ENCODE measurements at places on chromosomes 12 and 14. TPM values are rescaled to one million over a fixed set of nuclear protein-coding genes. Genes with fewer than 3 reads are reported as not detected.

KCNA5 gene
- not detected for polyA plus RNA-seq

- no peak for DNase-seq
Observed at GRCh38 chr12:46050805-46051204, 60.4 kb upstream of the SCAF11 start.

- DNase-seq = no peak
Observed at GRCh38 chr14:84112589-84112988, 1417.4 kb upstream of the FLRT2 start.

GRCh38 chr14:80206351-80207080 is 4.8 kb downstream of the DIO2 start:
- no peak for DNase-seq

- no peak for DNase-seq
Observed at GRCh38 chr12:112172556-112173324, 47.4 kb downstream of the TRAFD1 start.

DNA sequence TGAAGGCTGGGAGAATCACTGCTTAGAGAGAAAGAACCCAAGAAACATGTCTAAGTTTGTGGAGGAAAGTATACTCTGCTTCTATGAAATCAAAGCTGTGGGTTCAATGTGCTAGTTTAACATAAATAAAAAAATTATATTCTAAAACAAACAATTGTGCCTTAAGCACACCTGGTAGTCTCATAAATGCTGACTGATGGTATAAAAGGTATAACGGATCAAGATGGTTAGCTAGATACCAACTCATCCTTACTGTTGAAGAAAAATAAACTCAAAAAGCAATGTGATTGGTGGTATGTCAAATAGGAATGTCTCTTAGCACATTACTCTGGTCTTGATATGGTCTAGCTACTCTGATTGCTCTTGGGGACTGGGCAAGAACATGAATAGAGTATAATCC is 117.8 kb downstream of the SLC41A2 start:
- no peak for DNase-seq

TSPAN9 gene
- 19.0 TPM for polyA plus RNA-seq

KRT77 gene
- not detected for polyA plus RNA-seq

DNA sequence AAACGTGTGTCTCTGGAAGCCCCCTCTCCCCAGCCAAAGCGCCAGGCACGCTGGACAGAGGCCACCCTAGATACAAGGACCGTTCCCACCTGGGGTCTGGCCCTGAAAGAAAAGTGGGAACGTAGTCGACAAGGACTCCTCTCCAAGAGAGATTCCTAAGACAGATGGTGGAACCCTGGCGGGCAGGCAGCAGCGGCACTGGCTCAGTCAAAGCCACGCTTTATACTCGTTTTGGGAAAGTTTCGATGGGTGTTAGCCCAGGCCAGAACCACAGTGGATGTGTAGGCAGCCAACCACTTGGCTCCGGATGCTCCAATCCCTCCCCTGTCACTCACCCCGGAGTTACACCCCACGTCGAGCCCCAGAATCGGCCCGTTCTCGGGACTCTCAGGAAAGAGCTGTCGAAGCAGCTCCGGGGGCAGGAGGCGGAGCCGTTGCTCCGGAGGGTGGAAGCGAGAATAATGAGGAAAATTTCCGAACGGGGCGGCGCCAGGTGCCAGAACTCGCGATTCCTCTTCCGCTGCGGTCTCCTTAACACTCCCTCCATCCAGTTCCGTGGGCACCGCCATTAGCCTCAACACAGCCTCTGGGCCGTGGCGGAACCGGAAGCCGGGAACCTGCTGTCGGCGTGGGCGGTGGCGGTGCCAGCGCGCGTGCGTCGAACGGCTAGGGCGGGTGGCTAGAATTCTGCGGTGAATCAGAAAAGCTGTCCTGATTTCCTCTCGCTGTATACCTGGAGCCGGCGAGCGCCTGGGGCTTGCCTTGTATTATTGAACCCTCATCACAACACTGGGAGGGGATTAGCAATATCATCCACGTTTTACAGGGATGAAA is at the start of gene BCDIN3D:
Gene BCDIN3D (minus strand): TSS at position 588 of the 834 bp plus-strand sequence. CDS start 19 bp downstream, at position 569.
- DNase-seq = peak; percentile 93

DNA sequence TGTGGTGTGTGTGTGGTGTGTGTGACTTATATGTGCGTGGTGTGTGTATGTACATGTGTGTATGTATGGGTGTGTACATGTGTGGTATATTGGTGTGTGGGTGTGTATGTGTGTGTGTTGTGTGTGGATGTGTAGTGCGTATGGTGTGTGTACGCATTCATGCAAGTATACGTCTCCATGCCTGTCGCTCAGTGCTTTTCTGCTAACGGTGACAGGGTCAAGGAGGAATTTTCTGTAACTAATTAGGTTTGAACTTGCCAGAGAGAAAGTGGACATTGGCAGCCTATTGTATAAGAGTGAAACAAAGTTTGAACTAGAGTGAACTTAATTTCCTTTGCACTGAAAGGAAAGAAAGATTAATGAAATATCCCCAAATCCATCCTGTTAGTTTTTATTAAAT is 120.9 kb upstream of the GSC start:
- DNase-seq = no peak

CAPZA3 gene
- polyA plus RNA-seq = not detected

ACOT4 gene
- polyA plus RNA-seq = 1.00 TPM

- DNase-seq = no peak
Observed at GRCh38 chr14:99359906-99360305, 87.9 kb upstream of the BCL11B start.

GRCh38 chr12:89470741-89471509 is 53.7 kb downstream of the GALNT4 start:
- no peak for DNase-seq

DNA sequence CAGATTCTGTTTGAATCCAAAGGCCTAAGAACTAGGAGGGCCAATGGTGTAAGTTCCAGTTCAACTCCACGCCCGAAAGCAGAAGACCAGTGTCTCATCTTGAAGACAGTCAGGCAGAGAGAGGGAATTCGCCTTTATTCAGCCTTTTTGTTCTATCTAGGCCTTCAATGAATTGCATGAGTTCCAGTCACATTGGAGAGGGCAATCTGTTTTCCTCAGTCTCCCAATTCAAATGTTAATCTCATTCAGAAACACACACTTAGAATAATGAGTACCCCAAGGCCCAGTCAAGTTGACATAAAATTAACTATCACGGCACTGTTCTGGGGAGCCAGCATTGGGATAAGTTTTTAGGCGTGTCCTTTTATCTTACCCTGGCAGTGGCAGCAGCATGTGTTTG is 65.8 kb downstream of the C14orf39 start:
- no peak for DNase-seq

GRCh38 chr12:23950210-23950774 is 822 bp upstream of the SOX5 start:
- peak; percentile 16 for DNase-seq

GRCh38 chr12:81468206-81468605 is 290.9 kb downstream of the PPFIA2 start:
- DNase-seq = peak; percentile 32

- peak; percentile 74 for DNase-seq
Observed at GRCh38 chr12:47949441-47950341, 13.7 kb upstream of the TMEM106C start.

GRCh38 chr14:101361044-101361443 is 200.3 kb upstream of the DIO3 start:
- DNase-seq = no peak

DNA sequence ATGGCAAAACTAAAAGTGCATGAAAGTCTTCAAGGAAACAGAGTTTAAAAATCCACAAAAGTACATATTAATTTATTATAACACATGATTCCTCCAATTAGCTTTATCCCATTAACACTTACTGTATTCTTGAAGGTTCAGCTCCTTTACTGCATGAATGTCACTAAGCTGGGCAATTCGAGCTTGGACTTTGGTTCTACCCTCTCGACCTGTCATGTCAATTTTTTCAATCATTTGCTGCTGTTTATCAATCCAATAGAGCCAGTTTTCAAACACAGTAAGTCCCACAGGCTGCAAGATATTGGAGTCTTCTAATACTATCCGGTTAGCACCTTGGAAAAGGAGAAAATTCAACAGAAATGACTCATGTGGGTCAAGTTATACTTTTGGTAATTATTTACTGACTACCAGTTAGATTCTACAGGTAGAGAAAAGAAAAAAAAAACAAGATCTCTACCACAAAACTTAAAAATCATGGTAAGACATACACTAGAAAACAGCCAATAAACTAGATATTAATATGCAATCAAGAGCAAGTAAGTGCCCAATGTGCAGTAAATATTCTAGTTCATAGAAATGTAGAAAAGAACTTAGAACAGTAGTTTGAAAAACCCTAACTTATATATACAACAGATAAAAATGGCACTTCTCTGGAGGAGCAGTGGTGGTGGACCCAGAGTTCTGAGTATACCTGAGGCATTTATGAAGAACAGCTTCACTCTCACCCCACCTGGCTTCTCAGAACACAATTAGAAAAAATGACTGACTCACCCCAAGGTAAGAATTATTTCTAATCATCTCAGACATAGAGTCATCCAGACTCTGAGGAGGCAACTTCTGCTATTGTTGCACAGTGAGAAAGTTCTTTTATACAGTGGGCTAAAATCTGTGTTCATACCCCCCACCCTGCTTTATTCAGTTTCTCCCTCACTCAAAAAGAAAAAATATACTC is 67.7 kb downstream of the BCL2L14 start:
- peak; percentile 35 for DNase-seq

RFX4 gene
- not detected for polyA plus RNA-seq

GRCh38 chr12:48765753-48766162 is 23.1 kb downstream of the ADCY6 start:
- DNase-seq = no peak

- no peak for DNase-seq
Observed at GRCh38 chr12:24746006-24746671, 202.8 kb downstream of the BCAT1 start.

GRCh38 chr14:88791629-88792472 is 902 bp downstream of the EML5 start:
- DNase-seq = no peak

CEBPE gene
- not detected for polyA plus RNA-seq

GRCh38 chr14:51780006-51780692 is 80.3 kb upstream of the GNG2 start:
- DNase-seq = no peak

GRCh38 chr12:59472273-59472672 is 123.6 kb upstream of the SLC16A7 start:
- DNase-seq = no peak

- DNase-seq = no peak
Observed at GRCh38 chr14:32382704-32383103, 53.6 kb downstream of the AKAP6 start.

TSPAN11 gene
- 0.02 TPM for polyA plus RNA-seq

DNA sequence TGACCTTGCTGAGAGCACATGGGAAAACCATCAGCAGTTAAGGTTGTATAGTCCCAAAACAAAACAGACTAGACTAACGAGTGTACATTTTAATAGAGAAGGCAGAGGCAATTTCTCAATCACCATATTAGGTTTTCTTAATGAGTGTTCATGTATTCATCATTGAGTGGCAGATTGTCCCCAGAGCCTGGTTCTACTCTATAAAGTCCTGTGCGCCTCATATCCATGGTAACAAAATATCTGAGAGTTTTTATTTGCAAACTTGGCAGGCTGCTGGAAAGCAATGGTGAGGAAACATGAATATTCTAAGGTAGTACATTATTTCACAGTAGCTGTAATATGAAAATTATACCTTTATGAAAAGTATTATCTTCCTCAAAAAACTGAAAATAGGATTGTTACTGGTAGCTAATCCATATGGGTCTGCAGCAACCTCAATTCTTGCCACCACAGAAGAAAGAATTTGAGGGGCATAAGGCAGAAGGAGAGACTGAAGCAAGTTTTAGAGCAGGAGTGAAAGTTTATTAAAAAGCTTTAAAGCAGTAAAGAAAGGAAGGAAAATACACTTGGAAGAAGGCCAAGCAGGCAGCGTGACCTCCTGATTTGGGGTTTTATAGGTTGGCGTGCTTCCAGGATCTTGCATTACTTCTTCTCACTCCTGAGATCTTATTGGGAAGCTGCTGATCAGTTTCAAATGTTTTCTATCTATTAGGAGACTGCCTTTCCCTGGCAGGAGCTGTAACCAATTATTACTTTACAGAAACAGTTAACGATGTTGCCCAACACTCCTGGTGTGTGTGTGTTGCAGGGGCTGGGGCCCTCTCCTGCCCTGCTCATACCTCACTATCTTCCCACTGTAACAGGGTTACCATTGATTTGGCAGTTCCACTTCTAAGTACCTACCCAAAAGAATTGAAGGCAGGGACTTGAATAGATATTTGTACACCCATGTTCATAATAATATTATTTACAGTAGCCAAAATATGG is 154.0 kb upstream of the NUDT4 start:
- DNase-seq = no peak

GRCh38 chr14:50823051-50823761 is 7.8 kb downstream of the NIN start:
- no peak for DNase-seq

TMEM179 gene
- polyA plus RNA-seq = not detected

GRCh38 chr12:5194306-5194705 is 150.6 kb downstream of the KCNA5 start:
- no peak for DNase-seq

DNA sequence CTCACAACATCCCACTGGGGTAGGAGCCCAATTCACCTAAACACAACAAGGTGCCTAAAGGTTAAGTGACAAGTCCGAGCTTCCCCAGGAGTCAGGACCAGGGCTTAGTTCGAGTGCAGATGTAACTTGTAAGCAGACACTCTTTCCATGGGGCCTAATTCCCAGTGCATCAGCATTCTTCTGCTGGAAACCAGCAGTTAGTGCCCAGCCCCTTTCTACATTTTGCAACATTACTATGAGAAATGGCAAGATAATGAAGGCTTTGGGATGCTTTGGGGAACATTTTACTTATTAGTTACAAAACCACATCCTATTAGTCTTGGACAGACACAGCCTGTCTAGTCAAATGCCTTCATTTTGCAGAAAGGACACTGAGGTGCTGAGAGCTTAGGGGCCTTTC is 179.8 kb downstream of the CALM1 start:
- no peak for DNase-seq

RPL10L gene
- polyA plus RNA-seq = not detected

- DNase-seq = no peak
Observed at GRCh38 chr12:48863291-48863690, 2.4 kb downstream of the RND1 start.

GRCh38 chr14:54207075-54207474 is 189.7 kb upstream of the CDKN3 start:
- DNase-seq = no peak

DNA sequence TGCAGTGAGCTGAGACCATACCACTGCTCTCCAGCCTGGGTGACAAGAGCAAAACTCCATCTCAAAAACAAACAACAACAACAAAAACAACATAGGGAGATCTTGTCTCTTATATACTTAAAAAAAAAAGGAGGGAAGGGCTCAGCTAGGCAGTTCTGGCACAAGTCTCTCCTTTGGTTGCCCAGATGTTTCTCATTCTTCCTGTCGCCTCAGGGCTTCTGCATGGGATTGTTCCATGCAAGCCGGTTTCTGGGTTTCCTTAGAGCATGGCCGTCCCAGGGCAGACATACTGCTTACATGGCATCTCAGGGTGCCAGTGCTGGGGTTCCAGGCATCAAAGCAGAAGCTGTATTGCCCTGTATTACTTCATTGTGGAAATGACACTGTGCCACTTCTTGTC is 5.2 kb upstream of the SLC8B1 start:
- DNase-seq = no peak

DNA sequence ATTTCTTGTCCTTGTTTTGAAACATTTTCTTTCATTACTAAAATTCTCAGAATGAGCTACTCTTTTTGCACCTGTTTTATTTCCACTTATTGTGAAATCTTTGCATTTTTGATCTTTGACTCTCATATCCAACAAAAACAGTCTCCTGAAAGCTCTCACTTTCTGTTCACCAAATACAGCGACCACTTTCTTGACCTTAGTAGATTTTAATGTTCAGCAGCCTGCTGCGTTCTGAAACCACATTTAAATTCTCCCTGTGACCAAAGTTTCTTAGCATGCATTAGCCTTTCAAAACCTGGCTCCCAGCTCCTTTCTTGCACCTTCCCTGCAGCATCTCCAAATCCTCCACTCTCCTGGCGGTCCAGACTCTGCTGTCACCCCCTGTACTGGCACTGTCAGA is 404.4 kb upstream of the PDE3A start:
- DNase-seq = no peak

Measured in foreskin keratinocyte (primary cell).